Sigmoid colon (tissue), 7 donors: ENCODE measurements at places on chromosomes 2 and 18.

DNA sequence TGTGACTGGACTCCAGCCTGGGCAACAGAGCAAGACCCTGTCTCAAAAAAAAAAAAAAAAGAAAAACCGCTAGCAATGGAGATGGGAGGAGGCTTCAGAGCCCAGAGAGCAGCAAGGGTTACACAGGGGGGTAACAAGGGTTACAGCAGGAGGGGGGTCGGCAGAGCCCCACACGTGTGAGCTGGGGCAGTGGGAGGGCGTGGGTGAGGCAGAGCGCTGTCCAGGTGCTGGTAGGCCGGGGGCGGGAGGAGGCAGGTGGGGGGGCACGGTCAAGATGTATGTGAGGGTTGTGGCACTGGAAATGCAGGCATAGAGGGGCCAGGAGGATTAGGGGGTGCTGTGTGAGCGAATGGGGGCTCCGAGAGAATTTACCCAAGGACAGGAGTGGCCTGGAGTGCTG, 3.4 kb downstream of the MZT2B start:
- DNase-seq = no peak

GRCh38 chr18:32545631-32546030, 74.9 kb upstream of the GAREM1 start:
- DNase-seq = no peak

DNA sequence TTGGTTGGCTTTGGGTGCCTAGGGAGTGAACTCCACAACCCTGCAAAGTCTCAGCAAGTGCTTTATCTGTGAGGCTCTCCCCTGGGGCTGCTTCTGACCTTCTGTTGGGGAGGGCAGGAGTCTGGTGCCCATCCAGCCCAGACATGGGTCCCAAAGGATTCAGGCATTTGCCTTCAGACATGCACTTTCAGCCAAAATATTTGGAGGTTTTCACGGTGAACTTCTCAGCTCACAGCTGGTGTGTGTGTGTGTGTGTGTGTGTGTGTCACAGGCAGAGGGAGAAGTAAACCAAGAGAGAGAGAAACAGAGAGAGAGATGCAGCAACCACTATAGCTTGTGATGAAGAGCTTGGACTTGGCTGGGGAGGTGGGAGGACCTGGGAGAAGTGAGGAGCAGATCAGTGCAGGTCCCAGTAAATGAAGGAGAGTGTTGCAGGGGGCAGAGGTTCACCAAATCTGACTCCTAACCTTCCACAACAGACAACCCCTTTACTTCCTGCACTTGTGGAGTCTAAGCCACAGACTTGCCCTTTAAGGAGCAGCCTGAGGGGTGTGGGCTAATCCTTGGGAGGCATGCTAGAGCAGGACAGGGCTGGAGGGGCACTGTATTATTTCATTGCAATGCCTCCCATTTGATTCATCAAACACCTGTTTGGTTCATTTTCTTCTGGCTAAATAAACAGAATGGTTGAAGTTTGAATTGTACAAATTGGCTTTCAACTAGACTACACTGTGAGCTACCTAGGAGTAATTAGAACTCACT, 14.1 kb downstream of the SLC9A4 start:
- no peak for DNase-seq

- peak; percentile 73 for DNase-seq
Observed at GRCh38 chr2:54456612-54457322, 640 bp downstream of the SPTBN1 start.
